ENCODE measurements at places on chromosomes 7 and 10.

DNA sequence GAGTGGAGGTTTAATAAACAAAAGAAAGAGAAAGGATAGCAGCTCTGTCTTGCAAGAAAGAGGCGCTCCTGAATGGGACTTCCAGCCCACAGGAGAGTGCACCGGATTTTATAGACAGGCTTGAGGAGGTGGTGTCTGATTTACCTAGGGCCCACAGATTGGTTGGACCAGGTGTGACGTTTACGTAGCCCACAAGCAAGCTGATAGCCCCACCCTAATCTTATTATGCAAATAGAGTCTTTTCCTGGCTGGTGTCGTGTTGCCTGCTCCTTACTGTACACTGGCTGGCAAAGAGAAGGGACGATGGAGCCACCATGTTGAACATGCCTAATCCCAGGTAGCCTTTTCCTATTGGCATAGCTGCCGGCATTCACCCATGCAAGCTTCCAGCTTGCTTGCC is 319.7 kb upstream of the POM121L12 start:
- H3K27me3 ChIP-seq, result no peaks in the 10 kb centered on the region
- no peak overlapping the region for H3K4me3 ChIP-seq
- H3K4me1 ChIP-seq, result no peaks in the 10 kb centered on the region
- H3K27ac ChIP-seq, result no peak overlapping the region
- no peaks in the 10 kb centered on the region for H3K36me3 ChIP-seq
- no peak for DNase-seq

GRCh38 chr10:77666821-77667220 is 29.2 kb upstream of the KCNMA1 start:
- no peak overlapping the region for H3K27ac ChIP-seq
- DNase-seq, result no peak
- H3K36me3 ChIP-seq, result no peaks in the 10 kb centered on the region
- no peak overlapping the region for H3K4me3 ChIP-seq
- peaks cover 47% of the 10 kb centered on the region for H3K27me3 ChIP-seq
- no peaks in the 10 kb centered on the region for H3K4me1 ChIP-seq

GRCh38 chr10:60821656-60822055 is 43.4 kb downstream of the CDK1 start:
- no peaks in the 10 kb centered on the region for H3K27me3 ChIP-seq
- no peak overlapping the region for H3K4me3 ChIP-seq
- no peaks in the 10 kb centered on the region for H3K36me3 ChIP-seq

- no peak overlapping the region for H3K4me3 ChIP-seq
- H3K4me1 ChIP-seq, result no peaks in the 10 kb centered on the region
- DNase-seq, result no peak
- no peaks in the 10 kb centered on the region for H3K27me3 ChIP-seq
Observed at GRCh38 chr7:66213637-66214036, 8.5 kb downstream of the TPST1 start.

GRCh38 chr7:114099337-114099736 is 180.5 kb upstream of the PPP1R3A start:
- no peak overlapping the region for H3K27ac ChIP-seq
- H3K4me1 ChIP-seq, result no peaks in the 10 kb centered on the region
- H3K4me3 ChIP-seq, result no peak overlapping the region
- H3K36me3 ChIP-seq, result no peaks in the 10 kb centered on the region
- DNase-seq, result no peak
- H3K27me3 ChIP-seq, result no peaks in the 10 kb centered on the region

GRCh38 chr7:108313086-108313485 is 143.2 kb downstream of the NRCAM start:
- DNase-seq, result no peak
- no peaks in the 10 kb centered on the region for H3K36me3 ChIP-seq
- H3K4me3 ChIP-seq, result no peak overlapping the region

GRCh38 chr10:58868736-58869435 is 307.6 kb upstream of the PHYHIPL start:
- H3K36me3 ChIP-seq, result no peaks in the 10 kb centered on the region
- DNase-seq, result no peak
- H3K4me1 ChIP-seq, result no peaks in the 10 kb centered on the region
- H3K27me3 ChIP-seq, result no peaks in the 10 kb centered on the region
- H3K4me3 ChIP-seq, result no peak overlapping the region
- no peak overlapping the region for H3K27ac ChIP-seq

DNA sequence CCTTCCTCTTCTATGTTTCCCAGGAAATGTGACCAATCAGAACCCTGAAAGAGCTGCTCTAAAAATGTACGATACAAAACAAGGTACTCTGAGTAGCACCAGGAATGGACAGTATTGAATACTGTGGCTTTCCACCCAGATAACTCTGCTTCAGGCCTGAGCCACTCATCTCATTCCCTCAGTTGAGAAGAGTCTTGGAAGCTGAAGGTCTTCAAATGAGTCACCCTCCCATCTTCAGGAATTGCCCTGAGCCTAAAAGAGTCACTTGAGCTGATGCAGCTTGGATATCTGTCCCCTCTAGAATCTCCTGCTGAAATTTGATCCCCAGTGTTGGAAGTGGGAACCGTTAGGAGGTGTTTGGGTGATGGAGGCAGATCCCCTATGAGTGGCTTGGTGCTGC is 210.4 kb downstream of the DGKI start:
- no peak overlapping the region for H3K27ac ChIP-seq
- DNase-seq, result no peak
- H3K27me3 ChIP-seq, result peaks cover 29% of the 10 kb centered on the region
- no peaks in the 10 kb centered on the region for H3K4me1 ChIP-seq

GRCh38 chr10:5684971-5685763 is 529 bp downstream of the TASOR2 start:
- H3K27me3 ChIP-seq, result no peaks in the 10 kb centered on the region
- peak overlapping the region; percentile 53 for H3K27ac ChIP-seq
- H3K36me3 ChIP-seq, result no peaks in the 10 kb centered on the region
- H3K4me1 ChIP-seq, result no peaks in the 10 kb centered on the region

- no peaks in the 10 kb centered on the region for H3K4me1 ChIP-seq
- no peak overlapping the region for H3K27ac ChIP-seq
- no peak for DNase-seq
- no peak overlapping the region for H3K4me3 ChIP-seq
Observed at GRCh38 chr10:62960416-62960815, 144.2 kb upstream of the EGR2 start.

DNA sequence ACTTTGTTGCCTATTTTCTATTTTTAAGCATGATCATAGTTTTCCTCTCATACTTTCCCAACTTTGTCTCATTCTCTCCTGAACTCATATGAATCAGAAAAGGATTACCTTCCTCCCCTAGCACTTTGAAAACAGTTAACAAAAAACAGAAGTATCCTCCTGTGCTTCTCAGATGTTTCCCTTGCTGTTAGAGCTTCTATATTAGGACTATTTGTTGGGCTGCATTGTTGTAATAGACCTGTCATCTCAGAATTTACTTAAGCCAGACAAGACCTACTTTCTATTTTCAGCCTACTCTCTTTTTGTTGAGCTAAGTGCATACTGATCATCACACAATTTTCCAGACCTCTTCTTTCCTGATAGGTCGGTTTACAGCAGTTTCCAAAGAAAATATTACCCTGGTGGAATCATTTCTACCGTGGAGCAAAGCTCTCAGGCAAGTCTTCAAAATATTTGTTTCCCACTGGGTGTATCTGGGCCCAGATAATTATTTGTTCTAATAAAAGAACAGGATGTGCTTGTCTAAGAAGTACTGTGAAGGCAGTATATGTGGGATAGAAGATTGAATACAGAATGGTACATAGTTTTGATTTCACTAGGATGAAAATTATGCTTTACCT is 411.9 kb upstream of the KLF6 start:
- H3K4me1 ChIP-seq, result no peaks in the 10 kb centered on the region
- H3K4me3 ChIP-seq, result no peak overlapping the region
- DNase-seq, result no peak
- H3K27ac ChIP-seq, result no peak overlapping the region

GRCh38 chr10:17001961-17002749 is 127.5 kb downstream of the CUBN start:
- DNase-seq, result no peak
- no peak overlapping the region for H3K27ac ChIP-seq

DNA sequence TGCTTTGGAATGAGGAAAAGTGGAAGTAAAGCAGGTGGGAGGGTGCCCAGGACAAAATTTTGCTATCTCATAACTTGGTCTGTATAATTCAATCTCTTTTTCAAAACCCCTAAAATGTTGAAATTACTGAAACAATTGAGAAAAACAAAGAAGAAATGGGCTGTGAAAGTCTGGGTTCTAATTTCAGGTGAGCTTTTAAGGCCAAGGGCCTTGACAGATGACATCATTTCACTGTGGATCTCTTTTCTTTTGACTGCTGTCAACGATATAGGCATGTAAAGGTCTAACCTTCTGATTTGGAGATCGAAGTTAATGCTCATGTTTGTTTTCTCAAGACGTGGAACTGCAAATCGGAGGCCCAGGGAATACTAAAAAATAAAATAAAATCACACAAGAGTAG is 127.8 kb downstream of the ITGA8 start:
- no peaks in the 10 kb centered on the region for H3K36me3 ChIP-seq
- no peak overlapping the region for H3K27ac ChIP-seq
- H3K4me1 ChIP-seq, result no peaks in the 10 kb centered on the region

DNA sequence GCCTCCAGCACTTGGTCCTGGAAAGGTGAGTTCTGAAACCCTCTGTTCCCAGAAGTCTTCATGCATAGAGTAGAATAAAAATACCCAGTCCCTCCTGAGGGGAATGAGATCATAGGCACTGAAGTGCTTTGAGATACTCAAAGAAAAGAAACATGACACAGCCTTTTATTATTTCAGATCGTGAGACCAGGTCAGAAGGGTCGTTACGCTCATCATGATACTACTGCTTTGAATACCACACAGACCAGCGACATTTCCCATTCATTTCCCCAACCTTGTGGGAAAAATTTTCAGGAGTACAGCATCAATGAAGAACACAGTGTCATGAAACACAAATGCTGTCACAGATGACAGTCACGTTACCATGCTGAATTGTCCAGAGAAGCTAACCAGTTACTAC is 15.0 kb downstream of the CLRN3 start:
- H3K4me3 ChIP-seq, result no peak overlapping the region
- no peak overlapping the region for H3K27ac ChIP-seq
- no peaks in the 10 kb centered on the region for H3K36me3 ChIP-seq
- no peaks in the 10 kb centered on the region for H3K4me1 ChIP-seq
- H3K27me3 ChIP-seq, result no peaks in the 10 kb centered on the region

GRCh38 chr7:105127179-105127578 is 113.2 kb downstream of the KMT2E start:
- no peak overlapping the region for H3K27ac ChIP-seq
- H3K36me3 ChIP-seq, result no peaks in the 10 kb centered on the region
- H3K27me3 ChIP-seq, result no peaks in the 10 kb centered on the region
- no peak overlapping the region for H3K4me3 ChIP-seq
- DNase-seq, result no peak
- H3K4me1 ChIP-seq, result no peaks in the 10 kb centered on the region

DNA sequence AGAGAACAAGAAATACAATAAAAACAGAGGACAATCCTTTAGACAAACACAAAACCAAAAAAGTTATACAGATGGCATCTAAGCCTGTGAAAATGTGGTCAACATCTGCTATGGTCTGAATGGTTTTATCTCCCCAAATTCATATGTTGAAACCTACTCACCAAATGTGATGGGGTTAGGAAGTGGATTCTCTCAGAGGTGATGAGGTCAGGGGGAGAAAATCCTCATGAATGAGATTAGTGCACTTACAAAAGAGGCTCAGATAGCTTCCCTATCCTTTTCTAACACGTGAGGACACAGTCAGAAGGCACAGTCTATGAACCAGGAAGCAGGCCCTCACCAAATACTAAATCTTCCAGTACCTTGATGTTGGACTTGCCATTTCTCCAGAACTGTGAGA is 147.8 kb upstream of the GPR22 start:
- H3K36me3 ChIP-seq, result no peaks in the 10 kb centered on the region
- H3K27ac ChIP-seq, result no peak overlapping the region
- no peak for DNase-seq
- no peaks in the 10 kb centered on the region for H3K27me3 ChIP-seq

- no peak overlapping the region for H3K27ac ChIP-seq
- no peaks in the 10 kb centered on the region for H3K4me1 ChIP-seq
- DNase-seq, result no peak
- H3K27me3 ChIP-seq, result no peaks in the 10 kb centered on the region
- no peak overlapping the region for H3K4me3 ChIP-seq
- peaks cover 64% of the 10 kb centered on the region for H3K36me3 ChIP-seq
Observed at GRCh38 chr7:27793780-27794179, 53.8 kb downstream of the TAX1BP1 start.

DNA sequence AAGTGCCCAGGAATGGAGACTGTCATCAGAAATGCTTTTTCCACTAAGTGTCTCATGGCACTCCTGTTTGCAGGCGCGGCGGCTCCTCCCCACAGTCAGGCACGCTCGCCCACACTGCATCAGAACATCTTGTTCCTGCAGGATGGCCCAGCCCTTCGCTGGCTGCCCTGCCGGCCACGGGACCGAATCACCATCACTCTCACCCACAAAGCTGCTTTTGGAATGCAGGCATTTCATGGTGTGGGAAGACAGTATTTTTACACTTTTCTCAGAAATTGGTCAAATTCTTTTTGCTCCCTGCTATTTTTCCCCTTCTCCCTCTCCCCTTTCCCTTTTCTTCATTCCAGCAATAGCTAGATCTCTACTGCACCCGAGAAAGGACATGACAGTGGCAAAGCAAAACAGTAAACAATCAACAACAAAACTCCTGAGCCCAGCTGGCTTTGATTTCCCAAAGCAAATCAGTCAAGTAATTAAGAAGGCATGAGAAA is 176.1 kb upstream of the TNS3 start:
- no peak for DNase-seq
- no peak overlapping the region for H3K4me3 ChIP-seq
- no peak overlapping the region for H3K27ac ChIP-seq
- H3K27me3 ChIP-seq, result no peaks in the 10 kb centered on the region

GRCh38 chr7:139043823-139044812 is 8.3 kb upstream of the ZC3HAV1L start:
- H3K4me1 ChIP-seq, result peaks cover 26% of the 10 kb centered on the region
- H3K36me3 ChIP-seq, result peaks cover 11% of the 10 kb centered on the region
- no peaks in the 10 kb centered on the region for H3K27me3 ChIP-seq
- H3K4me3 ChIP-seq, result peak overlapping the region; percentile 23

GRCh38 chr7:41118486-41118885 is 584.4 kb downstream of the INHBA start:
- H3K27ac ChIP-seq, result no peak overlapping the region
- no peak for DNase-seq
- no peaks in the 10 kb centered on the region for H3K27me3 ChIP-seq
- no peaks in the 10 kb centered on the region for H3K36me3 ChIP-seq

- no peak overlapping the region for H3K4me3 ChIP-seq
- peaks cover 63% of the 10 kb centered on the region for H3K4me1 ChIP-seq
- no peak overlapping the region for H3K27ac ChIP-seq
- no peaks in the 10 kb centered on the region for H3K36me3 ChIP-seq
Observed at GRCh38 chr7:116445447-116446211, 53.9 kb upstream of the CAV2 start.

GRCh38 chr10:73456187-73456890 is 23.0 kb upstream of the MSS51 start:
- H3K27ac ChIP-seq, result no peak overlapping the region
- H3K36me3 ChIP-seq, result no peaks in the 10 kb centered on the region
- DNase-seq, result no peak
- H3K4me3 ChIP-seq, result no peak overlapping the region
- H3K4me1 ChIP-seq, result no peaks in the 10 kb centered on the region

- H3K4me3 ChIP-seq, result no peak overlapping the region
- DNase-seq, result no peak
- H3K36me3 ChIP-seq, result no peaks in the 10 kb centered on the region
- H3K4me1 ChIP-seq, result peaks cover 4% of the 10 kb centered on the region
Observed at GRCh38 chr10:6124666-6125065, 35.8 kb downstream of the RBM17 start.

GRCh38 chr10:51086710-51087109 is 12.4 kb downstream of the PRKG1 start:
- no peak overlapping the region for H3K27ac ChIP-seq
- no peaks in the 10 kb centered on the region for H3K4me1 ChIP-seq
- H3K4me3 ChIP-seq, result no peak overlapping the region
- no peaks in the 10 kb centered on the region for H3K36me3 ChIP-seq

Measured in PC-9 (cell line).